ENCODE measurements at places on chromosomes 3 and 15.

DNA sequence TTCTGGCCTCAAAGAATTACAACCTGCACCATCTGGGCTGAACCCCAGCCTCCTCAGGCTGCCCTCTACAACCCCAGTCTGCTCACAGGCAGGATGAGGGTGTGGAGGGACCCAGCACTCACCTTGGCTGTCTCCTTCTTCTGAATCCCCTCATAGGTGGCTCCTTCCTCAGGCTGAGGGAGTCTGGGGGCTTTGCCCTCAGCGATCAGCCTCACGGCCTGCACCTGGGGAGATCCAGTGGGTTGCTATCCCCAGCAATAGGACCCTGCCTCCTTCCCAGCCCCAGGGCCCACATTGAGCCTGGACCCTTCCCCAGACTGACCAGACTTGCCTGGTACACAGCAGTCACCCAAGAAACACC is 25.1 kb downstream of the ALDH1L1 start:
- no peak for DNase-seq

DNA sequence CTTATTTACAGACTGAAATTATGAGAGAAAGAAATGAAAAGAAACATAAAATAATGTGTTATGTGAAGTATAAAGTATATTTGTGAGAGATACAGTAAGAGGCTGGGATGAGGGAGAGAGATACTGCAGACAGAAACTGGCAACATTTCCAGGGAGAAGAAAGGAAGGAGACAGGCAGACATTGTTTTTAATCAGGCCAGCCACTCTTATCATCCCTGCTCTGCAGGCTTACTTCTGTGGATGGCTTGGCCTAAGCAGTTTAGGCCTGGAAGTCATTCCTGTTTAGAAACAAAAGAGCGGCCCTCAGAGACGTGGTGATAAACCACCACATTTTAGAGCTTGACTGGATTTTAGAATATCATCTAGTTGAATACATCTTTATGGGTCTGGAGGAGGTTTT is 12.4 kb downstream of the PCCB start:
- no peak for DNase-seq

DNA sequence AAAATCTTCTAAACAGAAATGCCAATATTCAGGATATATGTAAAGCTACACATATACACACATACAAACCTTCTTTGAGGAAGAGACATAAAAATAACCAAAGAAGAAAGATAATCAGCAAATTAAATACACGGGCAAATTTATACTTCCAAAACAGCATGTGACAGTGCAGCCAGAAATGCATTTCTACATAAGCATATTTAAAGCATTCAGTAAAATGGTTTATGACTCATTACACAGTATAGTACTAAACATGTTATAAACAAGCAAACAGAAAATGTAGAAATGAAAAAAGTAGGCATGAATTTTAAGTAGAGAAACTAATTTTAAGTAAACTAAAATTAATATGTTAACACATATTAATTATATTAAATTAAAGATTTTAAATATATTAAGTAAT is 1717.2 kb downstream of the OTOL1 start:
- DNase-seq, result no peak

DNA sequence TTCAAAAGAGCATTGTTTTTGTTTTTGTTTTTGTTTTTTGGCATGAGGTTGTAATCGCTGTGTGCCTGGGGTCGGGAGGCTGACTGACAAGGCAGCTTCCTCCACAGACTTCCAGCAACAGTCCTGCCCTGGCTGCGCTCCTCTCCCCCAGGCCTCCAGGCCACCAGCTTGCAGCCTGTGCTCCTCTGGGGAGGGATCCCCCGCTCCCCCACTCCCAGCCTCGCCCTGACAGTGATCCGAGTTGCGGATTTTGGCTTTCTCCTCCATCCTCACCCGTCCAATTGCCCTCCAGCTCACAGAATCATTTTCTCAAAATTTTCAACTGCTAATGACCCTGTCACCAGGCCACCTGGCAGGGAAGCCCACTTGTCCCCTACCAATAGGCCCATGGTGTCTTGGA is 36.5 kb upstream of the PCSK6 start:
- no peak for DNase-seq

- DNase-seq, result no peak
Measured at GRCh38 chr3:100231668-100232067, 29.1 kb upstream of the TBC1D23 start.

DNA sequence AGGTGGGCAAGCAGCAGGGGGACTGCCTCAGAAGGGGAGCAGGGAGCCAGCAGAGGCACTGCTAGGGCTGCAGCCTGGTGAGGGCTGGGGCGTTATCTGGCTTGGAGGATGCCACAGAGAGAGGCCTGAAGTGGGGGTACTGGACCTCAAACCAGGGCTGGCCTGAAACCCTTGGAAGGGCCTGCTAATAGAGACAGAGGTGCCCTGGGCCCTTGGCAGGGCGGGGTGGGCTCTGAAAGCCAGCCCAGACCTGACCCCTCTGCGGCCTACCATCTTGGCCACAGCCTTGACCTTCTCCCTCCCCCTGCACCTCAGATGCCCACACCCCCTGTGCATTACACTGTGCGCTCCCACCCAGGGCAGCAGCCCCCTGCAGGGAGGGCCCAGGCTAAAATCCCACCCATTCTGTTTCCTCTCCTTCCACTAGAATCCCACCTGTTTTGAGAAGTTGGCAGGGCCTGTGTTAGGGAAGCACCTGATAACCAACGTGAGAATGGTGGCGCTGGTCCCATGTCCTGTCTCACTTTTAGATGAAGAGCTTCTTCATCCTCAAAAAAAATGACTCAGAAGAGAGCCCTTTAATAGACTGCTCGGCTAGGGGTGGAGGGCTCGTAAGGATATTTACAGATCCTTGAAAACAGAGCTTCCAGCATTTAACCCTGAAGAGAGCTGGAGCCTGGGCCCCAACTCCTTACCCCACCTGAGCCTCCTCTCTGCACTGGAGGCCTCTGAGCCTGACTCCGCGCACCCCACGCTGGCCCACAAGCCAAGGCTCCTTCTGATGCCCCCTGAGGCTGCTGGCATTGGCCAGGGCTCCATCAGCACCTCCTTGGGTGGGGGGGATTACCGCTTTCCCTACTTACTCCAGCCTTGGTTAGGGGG is 29.8 kb downstream of the LOXL1 start:
- no peak for DNase-seq

DNA sequence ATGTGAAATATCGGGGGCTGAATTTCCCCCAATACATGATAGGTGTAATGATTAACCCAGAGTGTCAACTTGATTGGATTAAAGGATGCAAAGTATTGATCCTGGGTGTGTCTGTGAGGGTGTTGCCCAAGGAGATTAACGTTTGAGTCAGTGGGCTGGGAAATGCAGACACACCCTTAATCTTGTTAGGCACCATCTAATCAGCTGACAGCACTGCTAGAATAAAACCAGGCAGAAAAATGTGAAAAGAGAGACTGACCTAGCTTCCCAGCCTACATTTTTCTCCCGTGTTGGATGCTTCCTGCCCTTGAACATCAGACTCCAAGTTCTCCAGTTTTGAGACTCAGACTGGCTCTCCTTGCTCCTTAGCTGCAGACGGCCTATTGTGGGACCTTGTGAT is 247.8 kb downstream of the OTOL1 start:
- no peak for DNase-seq

GRCh38 chr15:63968122-63968524 is 78.2 kb downstream of the DAPK2 start:
- DNase-seq, result no peak

DNA sequence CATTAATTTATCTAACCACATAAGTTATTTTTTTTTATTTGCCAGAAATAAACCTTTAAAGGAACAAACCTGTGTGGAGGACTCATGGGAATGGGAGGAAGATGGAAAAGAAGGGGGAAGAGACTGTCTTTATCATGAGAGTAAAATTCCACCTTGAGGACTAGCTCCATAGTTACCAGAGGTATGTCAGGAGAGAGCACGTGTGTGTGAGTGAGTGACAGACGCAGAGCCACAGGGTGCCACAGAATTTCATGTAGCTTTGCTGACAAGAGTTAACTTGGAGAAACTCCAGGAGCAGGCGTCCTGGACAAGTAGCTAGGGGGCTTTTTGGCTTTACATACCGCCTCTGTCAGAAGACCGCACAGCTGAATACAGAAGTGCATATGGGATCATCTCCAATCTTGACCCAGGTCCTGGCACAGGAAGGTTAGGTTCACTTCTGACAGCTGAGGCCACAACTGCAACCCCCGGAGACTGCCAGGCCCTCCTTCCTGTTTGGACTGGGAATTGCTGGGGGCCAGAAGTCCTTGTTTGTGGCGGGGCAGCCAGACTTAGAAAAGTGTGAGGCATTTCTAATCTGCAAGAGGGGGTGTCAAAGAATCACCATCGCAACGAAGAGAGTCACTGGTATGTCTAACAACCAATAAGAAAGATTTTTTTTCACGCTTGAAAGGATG is 197.8 kb upstream of the TPM1 start:
- no peak for DNase-seq

DNA sequence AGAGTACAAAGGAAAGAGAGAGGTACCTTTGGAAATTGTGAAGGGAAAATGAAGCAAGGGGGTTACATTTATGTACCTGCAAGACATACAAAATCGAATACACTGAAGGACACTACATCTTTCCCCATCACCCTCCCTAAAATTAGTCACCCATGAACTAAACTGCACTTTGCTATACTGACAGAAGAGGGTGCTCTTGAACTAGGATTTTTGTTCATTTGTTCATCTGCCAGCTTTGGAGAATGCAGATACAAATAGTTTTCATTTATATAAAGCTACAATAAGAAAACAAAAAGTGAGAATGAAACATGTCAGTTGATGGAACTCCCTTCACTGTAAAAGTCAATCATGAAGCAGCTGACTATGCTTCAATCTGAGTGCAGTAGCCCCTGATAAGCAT is 55.7 kb downstream of the PCCB start:
- peak; percentile 14 for DNase-seq

GRCh38 chr3:41164777-41165176 is 34.5 kb upstream of the CTNNB1 start:
- no peak for DNase-seq

GRCh38 chr3:169764312-169764881 is 463 bp downstream of the TERC start:
- DNase-seq, result peak; percentile 82

GRCh38 chr15:56732135-56732885 is 999 bp downstream of the ZNF280D start:
- peak; percentile 17 for DNase-seq

DNA sequence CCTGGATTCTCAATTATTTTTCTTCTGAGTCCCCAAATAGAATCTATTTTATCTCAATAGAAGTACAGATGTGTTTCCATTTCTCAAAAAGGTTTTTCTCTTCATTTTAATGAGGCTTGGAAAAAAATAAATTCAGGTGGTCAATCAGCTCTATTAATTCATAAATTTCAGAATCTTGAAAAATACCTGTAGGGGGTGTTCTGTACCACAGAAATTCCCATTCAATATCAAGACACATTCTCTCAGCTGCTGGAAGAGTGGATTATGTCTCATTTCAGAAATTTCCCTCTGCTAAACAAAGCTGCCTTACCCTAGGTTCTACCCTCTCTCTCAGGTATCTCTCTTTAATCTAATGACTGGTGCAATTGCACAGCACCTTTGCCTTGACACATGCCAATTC is 1121.2 kb downstream of the SI start:
- DNase-seq, result no peak

- no peak for DNase-seq
Measured at GRCh38 chr15:79987569-79987955, 16.6 kb upstream of the BCL2A1 start.

DNA sequence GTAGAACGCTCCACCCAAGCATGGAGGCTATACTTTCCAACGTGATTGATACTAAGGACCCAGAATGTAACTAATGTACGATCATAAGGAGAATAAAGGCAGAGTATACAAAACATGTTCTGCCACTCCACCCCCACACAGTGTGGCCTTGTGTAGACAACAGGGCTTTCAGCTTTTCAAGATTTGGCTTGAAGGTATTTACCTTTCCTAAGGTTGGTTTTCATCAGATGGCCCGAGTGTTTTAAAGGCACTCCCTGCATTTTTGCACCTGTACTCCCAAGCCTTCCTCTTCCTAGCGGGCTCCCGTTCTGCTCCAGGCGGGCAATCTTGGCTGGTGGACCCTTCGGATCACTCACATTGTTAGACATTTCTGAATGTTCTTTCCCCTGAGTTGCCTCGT is 4.6 kb downstream of the SATB1 start:
- no peak for DNase-seq

- DNase-seq, result peak; percentile 56
Measured at GRCh38 chr3:186217820-186218164, 108.9 kb upstream of the ETV5 start.

GRCh38 chr3:67648229-67648628 is 6.2 kb downstream of the SUCLG2 start:
- no peak for DNase-seq

DNA sequence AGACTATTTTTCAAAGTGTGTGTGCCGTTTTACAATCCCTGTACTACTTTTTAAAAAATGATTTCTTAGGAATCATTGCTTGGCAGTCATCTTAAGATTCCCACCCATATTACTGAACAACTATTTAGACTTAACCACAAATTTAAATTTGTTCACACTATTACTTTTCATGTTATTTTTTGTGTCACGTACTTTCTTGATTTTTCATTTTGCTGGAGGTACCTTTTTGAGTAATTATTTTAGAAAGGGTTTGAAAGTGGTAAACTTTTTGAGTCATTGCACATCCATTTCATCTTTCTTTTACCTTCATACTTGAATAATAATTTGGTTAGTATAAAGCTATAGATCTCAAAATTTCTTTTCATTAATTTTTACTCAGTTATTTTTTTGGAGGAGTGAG is 16.9 kb downstream of the CMTM8 start:
- DNase-seq, result no peak

GRCh38 chr3:120218981-120219380 is 66.0 kb downstream of the GPR156 start:
- no peak for DNase-seq

DNA sequence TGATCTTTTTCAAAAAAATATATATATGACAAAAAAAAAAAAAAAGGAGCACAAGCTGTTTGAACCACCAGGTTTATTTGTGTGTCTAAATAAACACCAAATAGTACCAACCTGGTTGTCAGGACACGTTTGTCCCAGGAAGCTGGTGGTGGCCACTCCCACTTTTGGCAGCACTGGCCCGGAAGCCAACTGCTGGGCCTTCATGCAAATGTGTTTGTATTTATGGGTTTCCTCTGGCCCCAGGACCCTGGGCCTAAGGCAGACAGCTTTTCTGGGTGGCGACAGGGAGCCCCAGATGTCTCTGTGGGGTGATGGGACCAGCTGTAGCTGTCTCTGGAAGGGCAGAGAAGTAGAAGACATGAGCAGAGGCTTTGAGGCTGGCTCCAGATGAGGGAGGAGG is 31.6 kb downstream of the PRKCD start:
- no peak for DNase-seq

GRCh38 chr3:32865383-32865782 is 47.6 kb downstream of the TRIM71 start:
- no peak for DNase-seq

- DNase-seq, result no peak
Measured at GRCh38 chr3:190220362-190220761, 99.7 kb upstream of the P3H2 start.

GRCh38 chr3:111727843-111728565 is 131.1 kb upstream of the PHLDB2 start:
- DNase-seq, result no peak

- no peak for DNase-seq
Measured at GRCh38 chr15:99966815-99967214, 233.6 kb upstream of the LYSMD4 start.
